ENCODE measurements at places on chromosomes 5 and 9. TPM values are rescaled to one million over a fixed set of nuclear protein-coding genes. Genes with fewer than 3 reads are reported as not detected.
A peak's percentile ranks its signal among the peaks of the same experiment; 100 is the strongest.

GRCh38 chr5:124453221-124454051 is 293.0 kb downstream of the ZNF608 start:
- H3K4me1 ChIP-seq: peaks cover 5% of the 10 kb centered on the region
- no peak overlapping the region for H3K27ac ChIP-seq
- no peaks in the 10 kb centered on the region for H3K36me3 ChIP-seq
- H3K4me3 ChIP-seq: no peak overlapping the region
- no peak for DNase-seq

DNA sequence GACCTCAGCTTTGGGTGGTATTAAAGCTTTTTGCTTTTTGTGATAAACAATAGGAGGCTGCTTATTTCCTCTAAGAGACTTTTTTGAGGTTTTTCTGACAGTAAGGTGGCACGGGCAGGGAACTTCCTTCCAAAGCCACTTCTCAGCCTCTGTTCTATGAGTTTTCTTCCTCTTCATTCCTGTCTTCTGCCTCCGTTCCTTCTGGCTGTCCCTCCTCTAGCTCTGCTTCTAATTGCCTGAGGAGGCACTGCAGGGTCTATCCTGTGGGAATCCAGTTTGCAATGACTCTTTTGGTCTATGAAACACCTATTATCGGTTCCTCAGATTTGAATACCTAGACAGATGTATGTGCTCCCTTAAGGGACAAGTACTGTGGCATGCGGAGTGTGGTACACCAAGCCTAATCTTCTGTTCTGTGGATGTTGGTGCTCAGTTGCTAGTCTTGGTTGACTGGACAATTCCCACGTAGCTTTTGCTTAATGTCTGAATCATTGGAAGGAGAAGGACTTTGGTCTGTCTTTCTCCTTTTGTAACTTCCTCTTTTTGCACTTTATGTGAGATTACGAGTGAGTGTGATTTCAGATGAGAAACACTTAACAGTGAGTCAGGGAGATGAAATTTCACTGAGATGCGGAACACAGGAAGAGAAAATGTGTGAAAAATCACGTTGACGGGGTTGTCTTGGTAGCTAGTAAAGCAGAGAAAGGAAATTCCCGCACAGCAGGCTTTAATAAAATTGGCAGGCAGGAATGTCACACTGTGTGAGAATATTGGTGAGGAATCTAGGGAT is 305.2 kb downstream of the EFNA5 start:
- peak; percentile 39 for DNase-seq
- no peak overlapping the region for H3K4me3 ChIP-seq
- no peaks in the 10 kb centered on the region for H3K27me3 ChIP-seq
- H3K36me3 ChIP-seq: no peaks in the 10 kb centered on the region
- H3K27ac ChIP-seq: no peak overlapping the region
- H3K4me1 ChIP-seq: peaks cover 30% of the 10 kb centered on the region

GRCh38 chr9:33304362-33304761 is 14.0 kb downstream of the NFX1 start:
- DNase-seq: no peak
- H3K36me3 ChIP-seq: peaks cover 59% of the 10 kb centered on the region
- H3K27me3 ChIP-seq: no peaks in the 10 kb centered on the region
- no peak overlapping the region for H3K4me3 ChIP-seq
- H3K4me1 ChIP-seq: no peaks in the 10 kb centered on the region

- H3K36me3 ChIP-seq: no peaks in the 10 kb centered on the region
- peak; percentile 57 for DNase-seq
- H3K27ac ChIP-seq: no peak overlapping the region
- peaks cover 14% of the 10 kb centered on the region for H3K4me1 ChIP-seq
Measured at GRCh38 chr9:4489562-4489918, 728 bp upstream of the SLC1A1 start.

Gene ARHGEF28
- 1.3 TPM for total RNA-seq

Gene NTNG2
- 0.39 TPM for total RNA-seq

Gene LPAR1
- total RNA-seq: 3.8 TPM

Gene BARHL1
- not detected for total RNA-seq

Gene FOXD4L5
- not detected for total RNA-seq
